ENCODE measurements at places on chromosomes 5 and 9. TPM values are rescaled to one million over a fixed set of nuclear protein-coding genes. Genes with fewer than 3 reads are reported as not detected.

Gene SLC46A2
- total RNA-seq: not detected

Gene FAT2
- total RNA-seq: not detected

Gene SMIM23
- total RNA-seq: not detected

Gene EIF4E1B
- total RNA-seq: not detected

Gene CARTPT
- total RNA-seq: not detected

Gene GABRA6
- total RNA-seq: not detected

Gene CYLC2
- total RNA-seq: not detected

Gene SHB
- 21.5 TPM for total RNA-seq

Gene PCDHGA6
- total RNA-seq: 4.1 TPM

- no peak for DNase-seq
Observed at GRCh38 chr5:159593518-159594073, 263.3 kb upstream of the IL12B start.

DNA sequence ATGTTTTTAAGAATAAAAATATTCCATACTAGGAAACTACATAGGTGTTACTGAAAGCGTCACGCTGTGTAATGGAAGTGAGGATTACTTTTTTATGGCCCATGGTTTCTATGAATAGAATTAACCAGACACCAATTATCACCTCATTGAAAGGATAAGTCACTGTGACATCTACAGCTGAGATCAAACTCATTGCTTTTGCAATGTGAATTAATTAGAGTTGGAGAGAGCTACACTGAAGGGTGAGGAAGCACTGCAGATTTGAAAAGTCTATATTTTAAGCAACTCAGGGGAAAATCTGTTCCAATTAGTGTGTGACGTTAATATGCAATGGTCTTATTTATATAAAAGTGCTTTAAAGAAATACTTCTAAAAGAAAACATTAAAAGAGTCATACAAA lies 1300.1 kb upstream of the DMAC1 start:
- DNase-seq: no peak

DNA sequence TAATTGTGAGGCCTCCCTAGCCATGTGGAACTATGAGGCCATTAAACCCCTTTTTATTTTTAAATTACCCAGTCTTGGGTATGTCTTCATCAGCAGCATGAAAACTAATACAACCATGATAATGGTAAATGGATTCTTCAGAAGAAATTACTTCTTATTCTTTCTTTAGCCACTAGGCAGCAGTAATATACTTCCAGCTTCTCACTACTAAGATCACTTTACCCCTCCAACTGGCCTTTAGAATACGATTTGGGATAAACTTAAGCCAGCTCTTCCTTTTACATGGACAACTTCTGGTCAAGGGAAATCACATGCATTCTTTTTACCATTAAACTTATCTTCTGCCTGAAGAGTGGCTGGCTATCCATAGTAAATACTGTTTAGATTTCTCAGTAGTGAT lies 355.4 kb downstream of the MAN2A1 start:
- DNase-seq: no peak

- no peak for DNase-seq
Observed at GRCh38 chr9:118148990-118149389, 444.8 kb downstream of the TLR4 start.
